Mesenteric fat pad (tissue), 1 donor: ENCODE measurements at places on chromosomes 3 and 15.

- no peak for DNase-seq
These were observed 71.2 kb downstream of the GOLIM4 start for GRCh38 chr3:168024537-168024941.

GRCh38 chr3:122941228-122942206 lies 86.0 kb downstream of the SEMA5B start:
- no peak for DNase-seq

GRCh38 chr15:37084602-37085001 lies 15.7 kb downstream of the MEIS2 start:
- no peak for DNase-seq

- no peak for DNase-seq
These were observed 59.7 kb downstream of the RAP2B start for GRCh38 chr3:153221748-153222162.

GRCh38 chr3:65339192-65339740 lies 651.5 kb upstream of the ADAMTS9 start:
- DNase-seq: no peak

- DNase-seq: peak; percentile 93
These were observed 6.5 kb downstream of the CSRNP1 start for GRCh38 chr3:39146611-39147591.

DNA sequence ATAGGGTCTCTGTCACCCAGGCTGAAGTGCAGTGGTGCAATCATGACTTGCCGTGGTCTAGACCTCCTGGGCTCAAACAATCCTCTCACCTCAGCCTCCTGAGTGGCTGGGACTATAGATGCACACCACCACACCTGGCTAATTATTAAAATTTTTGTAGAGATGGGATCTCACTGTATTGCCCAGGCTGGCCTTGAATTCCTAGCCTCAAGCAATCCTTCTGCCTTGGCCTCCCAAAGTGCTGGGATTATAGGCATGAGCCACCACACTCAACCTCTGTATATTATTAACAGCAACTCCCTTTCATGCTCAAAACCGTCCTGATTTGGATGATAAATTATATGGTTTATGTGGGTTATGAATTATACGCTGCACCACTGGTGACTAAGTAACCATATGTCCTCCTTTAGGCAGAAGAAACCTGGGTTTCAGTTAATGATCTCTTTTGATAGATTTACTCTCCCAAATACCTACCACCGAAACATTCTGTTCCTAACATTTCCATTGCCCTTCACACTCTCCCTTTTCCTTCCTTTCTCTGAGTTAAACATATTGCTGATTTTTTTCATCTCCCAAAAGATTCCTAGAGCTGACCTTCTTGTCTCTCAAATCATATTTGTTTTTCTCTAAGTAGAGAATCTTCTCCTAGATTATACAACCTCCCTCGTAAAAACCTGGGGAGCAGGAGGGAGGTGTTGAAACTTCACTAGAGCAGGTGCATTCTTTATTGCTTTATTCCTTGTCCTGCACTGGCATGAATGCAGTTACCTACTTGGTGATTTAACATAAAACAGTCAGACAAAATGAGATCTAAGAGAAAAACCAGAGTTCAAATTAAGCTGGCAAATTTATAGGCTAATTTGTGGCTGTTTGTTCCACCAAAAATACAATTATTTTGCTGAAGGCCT lies 32.9 kb downstream of the PCYT1A start:
- no peak for DNase-seq

GRCh38 chr3:192802957-192803899 lies 75.9 kb upstream of the FGF12 start:
- DNase-seq: no peak

DNA sequence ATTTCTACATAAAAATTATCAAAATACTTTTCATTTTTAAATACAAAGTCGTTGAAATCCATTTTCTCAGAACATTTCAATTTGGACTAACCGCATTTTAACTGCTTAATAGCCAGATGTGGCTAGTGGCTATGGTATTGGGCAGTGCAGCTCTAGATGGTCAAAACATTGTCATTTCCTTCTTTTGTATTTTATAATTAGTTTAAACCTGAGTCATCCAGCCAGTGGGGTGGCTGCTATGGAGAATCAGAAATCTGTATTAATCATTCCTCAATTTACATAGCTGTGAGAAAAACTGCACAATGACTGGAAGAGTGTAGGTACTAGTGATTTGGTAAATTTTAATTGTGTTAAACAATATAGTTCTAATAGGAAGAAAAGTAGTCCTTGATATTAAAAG lies 245.3 kb downstream of the PDZRN3 start:
- DNase-seq: no peak

DNA sequence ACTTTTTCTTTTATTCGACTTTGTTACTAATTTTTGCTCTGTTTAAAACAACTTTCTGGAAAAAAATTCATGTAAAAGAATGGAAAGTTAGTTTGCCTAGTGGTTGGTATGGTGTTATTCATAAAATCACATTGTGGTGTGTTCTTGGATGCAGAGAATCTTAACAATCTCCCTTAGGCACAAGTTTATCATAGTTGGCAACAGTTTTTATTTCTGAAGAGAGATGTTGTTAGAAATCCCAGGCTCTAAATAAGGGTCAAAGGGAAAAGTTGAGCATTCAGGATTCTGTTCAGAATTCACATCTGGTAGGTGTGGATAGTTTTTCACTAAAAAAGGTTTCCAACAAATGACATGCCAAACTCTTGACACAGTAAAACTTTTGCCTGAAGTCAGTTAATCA lies 6.4 kb downstream of the DUT start:
- no peak for DNase-seq

GRCh38 chr3:191269289-191270085 lies 59.7 kb upstream of the CCDC50 start:
- no peak for DNase-seq

GRCh38 chr15:40769274-40770146 lies at the start of gene C15orf62:
Gene C15orf62, plus strand, starts transcription at chr15:40769980. Its CDS starts 516 bp downstream, at chr15:40770496.
- no peak for DNase-seq

- no peak for DNase-seq
These were observed 429 bp downstream of the PARP9 start for GRCh38 chr3:122563717-122564025.

GRCh38 chr3:157120071-157120892 lies 39.7 kb downstream of the CCNL1 start:
- DNase-seq: no peak

- no peak for DNase-seq
These were observed 70.1 kb downstream of the CSNK1G1 start for GRCh38 chr15:64285871-64286270.

GRCh38 chr3:14803981-14804834 lies 14.6 kb upstream of the FGD5 start:
- no peak for DNase-seq

GRCh38 chr15:74906067-74906449 lies 593 bp downstream of the FAM219B start:
- no peak for DNase-seq

DNA sequence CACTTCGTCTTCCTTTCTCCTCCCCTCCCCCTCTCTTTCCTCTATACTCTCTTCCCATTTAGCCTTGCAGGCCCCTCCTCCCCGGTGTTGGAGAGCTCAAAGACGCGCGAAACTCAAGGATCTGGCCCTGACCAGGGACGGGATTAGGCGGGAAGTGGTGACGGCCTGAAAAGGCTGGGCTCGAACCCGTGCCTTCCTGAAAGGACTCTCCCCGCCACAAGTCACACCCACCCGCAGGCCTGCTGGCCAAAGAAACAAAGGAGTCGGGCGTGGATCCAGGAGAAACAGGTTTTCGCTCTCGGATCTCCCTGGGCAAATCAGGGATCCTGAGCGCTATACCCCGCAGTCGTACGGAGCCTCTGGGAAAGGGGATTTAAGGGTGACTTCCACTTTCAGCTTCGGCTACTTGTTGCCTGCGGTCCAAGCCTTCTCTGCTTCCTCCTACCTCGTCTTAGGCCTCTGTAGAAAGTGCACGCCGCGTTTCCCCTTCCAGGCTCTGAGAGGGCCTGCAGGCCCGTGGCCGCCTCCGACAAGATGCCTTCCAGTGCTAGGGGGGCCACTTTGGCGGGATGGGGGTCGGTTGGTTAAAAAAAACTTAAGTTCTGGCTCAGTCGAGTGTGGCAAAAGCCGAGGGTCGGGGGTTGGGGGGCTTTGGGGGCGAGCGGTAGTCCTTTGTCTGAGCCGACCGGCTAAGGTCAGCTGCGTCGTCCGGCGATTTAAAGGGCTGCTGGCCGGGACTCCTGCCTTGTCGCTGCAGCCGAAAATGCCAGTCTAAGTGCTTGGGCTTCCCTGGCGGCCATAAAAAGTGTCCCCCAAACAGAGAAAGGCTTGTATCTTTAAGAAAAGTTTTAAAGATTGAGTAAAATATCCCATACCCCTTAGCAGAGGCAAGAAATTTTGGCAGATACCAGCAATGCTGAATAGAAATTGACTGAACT lies 8.2 kb downstream of the ZIC4 start:
- no peak for DNase-seq

- peak; percentile 83 for DNase-seq
These were observed 61.8 kb downstream of the SCN5A start for GRCh38 chr3:38587548-38588131.

DNA sequence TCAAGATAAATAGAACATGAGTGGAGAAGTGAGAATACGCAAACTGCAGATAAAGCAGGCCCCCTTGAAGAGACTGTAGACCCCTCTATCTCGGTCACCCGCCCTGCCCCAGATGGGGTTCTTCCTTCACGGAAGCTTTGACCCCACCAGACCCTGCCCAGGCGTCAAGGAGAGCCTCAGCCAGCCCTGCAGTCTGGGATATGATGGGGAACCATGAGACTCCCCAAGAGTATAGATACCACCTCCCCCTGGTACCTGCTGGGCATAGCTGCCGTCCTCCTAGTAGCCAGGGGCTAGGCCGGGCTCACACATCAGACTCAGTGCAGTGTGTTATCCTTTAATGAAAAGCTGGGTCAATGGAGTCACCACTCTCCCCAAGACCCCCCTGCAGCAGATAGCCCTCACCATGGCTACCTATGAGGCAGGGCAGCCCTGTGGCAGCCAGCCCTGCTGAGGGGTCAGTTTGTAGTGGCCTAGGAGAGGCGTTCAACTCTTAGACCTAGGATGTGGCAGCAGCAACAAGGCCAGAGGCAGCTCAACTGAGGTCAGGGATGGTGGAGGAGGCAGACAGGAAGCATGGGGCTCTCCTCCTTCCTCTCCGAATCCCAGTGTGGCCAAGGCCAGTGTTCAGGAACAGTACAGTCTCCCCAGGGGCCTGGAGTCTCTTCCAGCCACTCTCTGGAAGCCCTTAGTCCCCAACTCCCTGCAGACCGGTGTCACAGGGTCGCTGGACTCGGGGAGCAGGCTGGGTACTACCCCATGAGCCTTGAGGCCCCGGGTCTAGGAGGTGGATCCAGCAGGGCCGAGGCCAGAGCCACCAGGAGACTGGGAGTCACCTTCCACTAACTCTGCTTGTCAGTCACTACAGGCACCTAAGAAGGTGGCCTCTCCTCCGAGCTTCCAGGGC lies 26.1 kb downstream of the PLXNB1 start:
- no peak for DNase-seq

GRCh38 chr15:32952901-32953532 lies 235.2 kb downstream of the GREM1 start:
- DNase-seq: no peak

GRCh38 chr3:73540969-73541740 lies 83.6 kb downstream of the PDZRN3 start:
- no peak for DNase-seq

DNA sequence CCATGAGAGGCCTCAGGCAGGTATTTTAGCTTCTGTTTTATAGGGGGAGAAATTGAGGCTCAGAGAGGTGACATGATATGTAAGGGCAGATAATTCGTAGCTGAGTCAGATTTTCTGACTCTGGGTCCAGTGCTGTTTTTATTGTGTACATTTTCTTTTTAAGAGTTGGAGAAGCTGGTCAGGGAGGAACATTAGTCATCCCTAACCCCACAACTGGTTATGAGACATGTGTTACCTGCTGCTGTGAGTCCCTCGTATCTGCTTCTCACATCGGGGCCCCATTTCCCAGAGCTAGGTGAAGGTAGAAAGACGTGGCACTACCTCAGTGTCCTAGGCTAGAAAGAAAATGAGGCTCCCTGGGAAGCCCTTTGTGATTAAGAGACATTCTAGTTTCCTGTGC lies 28.6 kb downstream of the GALNT15 start:
- DNase-seq: no peak

GRCh38 chr15:34116620-34117019 lies 14.7 kb downstream of the PGBD4 start:
- DNase-seq: no peak

DNA sequence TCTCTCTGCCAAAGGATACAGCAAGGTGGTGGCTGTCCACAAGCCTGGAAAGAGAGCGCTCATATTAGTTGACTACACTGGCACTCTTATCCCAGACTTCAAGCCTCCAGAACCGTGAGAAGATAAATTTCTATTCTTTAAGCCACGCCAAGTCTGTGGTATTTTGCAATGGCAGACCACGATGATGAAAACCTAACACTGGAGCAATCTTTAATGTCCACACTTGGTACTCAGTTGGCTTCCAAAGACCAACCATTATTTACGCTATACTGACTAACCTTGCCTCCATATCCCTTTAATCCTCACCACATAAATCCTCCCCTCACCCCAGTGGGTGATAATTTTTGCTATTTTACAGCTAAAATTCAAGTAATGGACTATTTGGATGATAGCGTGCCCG lies 16.9 kb upstream of the LACTB start:
- no peak for DNase-seq

DNA sequence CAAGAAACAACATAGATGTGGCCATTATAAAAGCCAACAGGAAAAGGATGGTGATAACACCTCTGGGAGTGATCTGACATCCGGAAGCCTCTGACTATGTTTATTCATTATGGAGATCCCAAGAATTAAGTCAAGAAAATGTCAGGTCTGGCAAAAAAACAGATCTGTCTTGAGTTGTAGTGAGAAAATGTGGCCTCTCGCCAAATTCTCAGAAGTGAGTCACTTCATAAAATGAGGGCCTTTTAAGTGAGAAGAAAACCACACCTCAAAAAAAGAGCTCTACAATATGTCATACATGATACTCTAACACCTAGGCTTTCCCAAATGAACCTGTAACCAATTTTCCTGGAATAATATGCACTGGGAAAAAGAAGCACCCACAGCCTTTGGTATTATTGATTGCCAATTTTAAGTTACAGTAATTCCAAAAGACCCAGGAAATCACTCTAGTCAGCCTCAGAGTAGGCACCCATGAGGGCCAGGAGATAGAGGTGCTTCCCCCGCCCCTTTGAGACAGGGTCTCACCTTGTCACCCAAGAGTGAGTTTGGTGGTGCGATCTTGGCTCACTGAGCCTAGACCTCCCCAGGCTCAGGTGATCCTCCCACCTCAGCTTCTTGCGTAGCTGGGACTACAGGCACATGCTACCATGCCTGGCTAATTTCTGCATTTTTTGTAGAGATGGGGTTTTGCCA lies 38.0 kb downstream of the CCR3 start:
- no peak for DNase-seq

GRCh38 chr3:127851899-127852298 lies 29.6 kb upstream of the MGLL start:
- DNase-seq: peak; percentile 81
